Mammary microvascular endothelial cell (primary cell): ENCODE measurements at places on chromosomes 7 and 10. TPM values are rescaled to one million over a fixed set of nuclear protein-coding genes. Genes with fewer than 3 reads are reported as not detected.

The TMEM176B gene
- total RNA-seq: not detected in 2 replicates

The GHRHR gene
- not detected in 2 replicates for total RNA-seq

The MET gene
- 36.4 and 37.9 TPM in 2 replicates for total RNA-seq

The GPR26 gene
- not detected in 2 replicates for total RNA-seq

The OPN4 gene
- not detected in 2 replicates for total RNA-seq

The SEMA3D gene
- total RNA-seq: 3.2 and 3.8 TPM in 2 replicates

The PRLHR gene
- not detected in 2 replicates for total RNA-seq

The CYP3A5 gene
- total RNA-seq: not detected in 2 replicates

The TMEM130 gene
- not detected in 2 replicates for total RNA-seq

The CYP2C19 gene
- not detected in 2 replicates for total RNA-seq

The NOS3 gene
- total RNA-seq: 25.3 and 34.3 TPM in 2 replicates

The SNX10 gene
- 2.8 and 3.5 TPM in 2 replicates for total RNA-seq

The ACADSB gene
- 3.7 and 5.1 TPM in 2 replicates for total RNA-seq

The TMEM184A gene
- total RNA-seq: 0.07 and 0.25 TPM in 2 replicates

The CPEB3 gene
- total RNA-seq: 0.73 and 1.0 TPM in 2 replicates

The CLDN12 gene
- total RNA-seq: 3.2 and 3.8 TPM in 2 replicates

The DENND2A gene
- 0.07 and 0.15 TPM in 2 replicates for total RNA-seq

The CPA2 gene
- total RNA-seq: not detected in 2 replicates

The ZNF365 gene
- 0.20 and 0.33 TPM in 2 replicates for total RNA-seq

The PRKG1 gene
- 0.30 and 0.33 TPM in 2 replicates for total RNA-seq

The SPRN gene
- total RNA-seq: 0.05 TPM in 1 of 2 replicates, not detected in the other

The MAGI2 gene
- total RNA-seq: 0.84 and 1.5 TPM in 2 replicates

The ANKRD1 gene
- total RNA-seq: 749 and 785 TPM in 2 replicates

The BLNK gene
- total RNA-seq: not detected in 2 replicates

The RSBN1L gene
- total RNA-seq: 7.7 and 9.5 TPM in 2 replicates

The PPIF gene
- total RNA-seq: 30.0 and 32.9 TPM in 2 replicates

The EPHB6 gene
- total RNA-seq: 0.15 TPM in 1 of 2 replicates, not detected in the other
